ENCODE measurements at places on chromosomes 2 and 18.

DNA sequence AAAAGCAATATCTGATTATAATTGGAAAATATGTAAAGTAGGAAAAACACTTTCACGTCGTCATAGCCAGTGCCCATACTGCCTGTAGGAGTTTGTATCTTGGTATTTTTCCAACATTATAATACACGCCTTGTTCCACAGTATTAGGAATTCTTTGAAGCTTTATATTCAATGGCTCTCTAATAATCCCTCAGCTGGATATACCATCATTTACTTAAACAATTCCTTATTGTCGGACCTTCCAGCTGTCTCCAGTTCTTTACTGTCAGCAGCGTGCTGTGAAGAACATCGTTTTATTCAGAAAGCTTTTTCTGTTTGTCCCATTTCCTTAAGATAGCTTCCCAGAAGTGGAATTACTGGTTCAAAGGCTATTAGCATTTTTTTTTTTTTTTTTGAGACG, 31.7 kb downstream of the ATP6V1C2 start:
- no peak for DNase-seq

GRCh38 chr2:208077276-208077675, 47.0 kb downstream of the CRYGD start:
- DNase-seq, result no peak

- DNase-seq, result no peak
Measured at GRCh38 chr2:26347286-26347865, 787 bp upstream of the ADGRF3 start.

- no peak for DNase-seq
Measured at GRCh38 chr2:44570271-44570670, 208.5 kb downstream of the CAMKMT start.

DNA sequence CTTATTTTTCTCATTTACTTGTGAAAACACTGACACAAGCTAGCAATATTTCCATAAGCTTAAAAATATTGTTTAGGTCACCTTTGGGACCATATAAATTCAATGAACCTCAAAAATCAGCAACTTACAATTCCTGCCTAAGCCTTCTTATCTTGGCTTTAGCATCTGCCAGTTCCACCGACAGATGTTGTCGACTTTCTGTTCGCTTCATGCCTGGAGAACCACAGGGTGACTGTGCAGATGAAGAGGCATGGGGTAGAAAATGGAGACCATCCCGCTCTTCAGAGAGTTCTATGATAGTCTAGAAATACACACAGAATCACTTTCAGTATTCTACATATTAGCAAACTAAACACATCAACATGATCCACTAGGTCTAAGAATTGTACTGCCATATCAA, 64.2 kb downstream of the CCDC88A start:
- no peak for DNase-seq

DNA sequence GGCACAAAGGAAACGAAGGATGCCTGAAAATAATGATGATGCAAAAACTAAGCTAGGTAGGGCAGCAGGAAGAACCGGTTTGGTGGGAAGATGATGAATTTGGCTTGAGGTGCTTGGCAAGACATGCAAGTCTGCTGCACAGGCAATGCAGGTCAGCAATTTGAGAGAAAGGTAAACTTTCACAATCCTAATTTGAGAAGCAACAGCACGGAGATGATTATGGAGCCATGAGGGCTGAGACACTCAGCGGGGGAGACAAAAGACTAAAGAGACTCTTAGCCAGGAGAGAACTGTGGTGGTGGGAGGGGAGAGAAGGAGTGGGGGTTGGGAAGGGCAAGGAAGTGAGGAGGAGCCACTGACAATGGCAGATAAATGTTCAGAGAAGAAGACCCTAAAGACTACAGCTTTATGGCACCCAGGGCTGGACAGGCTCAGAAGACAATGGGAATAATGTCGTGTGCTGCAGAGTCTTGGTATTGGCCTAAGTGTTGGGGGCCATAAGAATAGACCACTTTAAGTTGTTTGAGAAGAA, 19.4 kb upstream of the RNF149 start:
- DNase-seq, result no peak

- DNase-seq, result no peak
Measured at GRCh38 chr2:179622112-179622511, 239.3 kb downstream of the ZNF385B start.
